Aorta (tissue), 5 donors: ENCODE measurements at places on chromosomes 6 and 20. TPM values are rescaled to one million over a fixed set of nuclear protein-coding genes. Genes with fewer than 3 reads are reported as not detected.
A peak's percentile ranks its signal among the peaks of the same experiment; 100 is the strongest.

- DNase-seq = no peak
Measured at GRCh38 chr6:37204014-37204751, 34.2 kb downstream of the PIM1 start.

- peak; percentile 90 for DNase-seq
Measured at GRCh38 chr6:121780325-121781321, 345.2 kb downstream of the GJA1 start.

DNA sequence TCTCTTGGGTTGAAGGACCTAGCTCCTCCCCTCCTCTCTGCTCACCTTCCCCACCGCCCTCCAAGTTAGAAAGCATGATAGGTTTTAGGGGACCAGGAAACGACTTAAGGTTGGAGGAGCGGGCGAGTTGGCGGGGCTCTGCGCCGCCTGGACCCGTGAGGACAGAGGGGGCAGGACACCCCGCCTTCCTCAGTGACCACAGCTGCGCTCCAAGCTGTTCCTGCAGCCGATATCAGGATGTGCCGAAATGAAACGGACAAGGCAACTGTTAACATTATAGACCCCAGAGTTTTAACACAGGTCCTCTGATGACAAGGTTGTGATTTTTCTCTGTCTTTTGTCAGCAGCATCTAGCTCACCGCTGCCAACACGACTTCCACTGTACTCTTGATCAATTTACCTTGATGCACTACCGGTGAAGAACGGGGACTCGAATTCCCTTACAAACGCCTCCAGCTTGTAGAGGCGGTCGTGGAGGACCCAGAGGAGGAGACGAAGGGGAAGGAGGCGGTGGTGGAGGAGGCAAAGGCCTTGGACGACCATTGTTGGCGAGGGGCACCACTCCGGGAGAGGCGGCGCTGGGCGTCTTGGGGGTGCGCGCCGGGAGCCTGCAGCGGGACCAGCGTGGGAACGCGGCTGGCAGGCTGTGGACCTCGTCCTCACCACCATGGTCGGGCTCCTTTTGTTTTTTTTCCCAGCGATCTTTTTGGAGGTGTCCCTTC lies at the start of gene GRM1:
Gene GRM1 (plus strand): TSS at position 212 of the 722 bp plus-strand sequence. CDS start 456 bp downstream, at position 668.
- DNase-seq = no peak

Gene USP49
- 2.3 TPM for total RNA-seq

- no peak for DNase-seq
Measured at GRCh38 chr6:41028561-41029412, 10.2 kb downstream of the UNC5CL start.

Gene PSORS1C1
- total RNA-seq = 3.0 TPM
